ENCODE measurements at places on chromosomes 16 and 17.

- DNase-seq: no peak
These were observed 27.7 kb downstream of the DHRS7C start for GRCh38 chr17:9763643-9764042.

DNA sequence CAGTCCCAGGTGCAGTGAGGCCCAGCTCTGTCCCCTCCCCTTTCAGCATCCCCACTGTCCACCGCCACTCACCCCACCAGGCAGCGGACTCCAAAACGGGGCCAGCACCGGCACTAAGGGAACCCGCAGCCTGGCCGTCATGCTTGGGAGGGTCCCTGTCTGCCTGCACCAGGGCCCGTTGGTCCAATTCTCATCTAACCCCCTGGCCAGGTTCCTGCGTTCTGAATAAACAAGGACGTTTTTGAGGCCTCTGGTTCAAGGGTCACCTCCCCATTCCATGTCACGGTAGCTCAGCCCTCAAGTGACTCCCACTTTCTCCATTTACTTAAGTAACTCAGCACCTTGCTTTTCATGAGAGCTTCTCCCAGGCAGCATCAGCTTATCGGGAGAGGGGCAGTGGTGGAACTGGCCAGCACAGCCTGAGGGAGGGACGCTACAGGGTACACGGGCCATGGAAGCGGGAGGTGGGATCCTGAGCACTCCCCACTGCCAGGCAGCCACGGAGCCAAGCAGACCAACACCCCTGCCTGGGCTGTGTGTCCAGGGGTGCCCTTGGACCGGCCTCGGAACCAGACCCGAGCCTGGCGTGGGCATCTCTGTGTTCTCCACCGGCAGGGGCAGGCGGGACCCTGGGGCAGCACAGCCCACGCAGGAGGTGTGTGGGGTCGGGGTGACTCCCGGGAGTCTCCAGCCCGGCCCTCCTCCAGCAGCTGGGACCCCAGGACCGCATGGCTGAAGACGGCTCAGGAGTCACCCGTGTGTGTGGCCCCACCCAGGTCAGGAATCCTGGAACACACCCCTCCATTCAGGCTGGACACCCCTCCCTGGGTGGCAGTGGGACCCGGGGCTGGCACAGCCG lies 74.9 kb upstream of the GNG13 start:
- no peak for DNase-seq

GRCh38 chr17:6245301-6246177 lies 175.4 kb downstream of the WSCD1 start:
- DNase-seq: no peak

GRCh38 chr16:86868786-86869185 lies 290.4 kb downstream of the FOXL1 start:
- no peak for DNase-seq

GRCh38 chr17:57562184-57562698 lies 182.9 kb downstream of the CCDC182 start:
- no peak for DNase-seq

- no peak for DNase-seq
These were observed 21.2 kb downstream of the MEAK7 start for GRCh38 chr16:84482951-84483881.

DNA sequence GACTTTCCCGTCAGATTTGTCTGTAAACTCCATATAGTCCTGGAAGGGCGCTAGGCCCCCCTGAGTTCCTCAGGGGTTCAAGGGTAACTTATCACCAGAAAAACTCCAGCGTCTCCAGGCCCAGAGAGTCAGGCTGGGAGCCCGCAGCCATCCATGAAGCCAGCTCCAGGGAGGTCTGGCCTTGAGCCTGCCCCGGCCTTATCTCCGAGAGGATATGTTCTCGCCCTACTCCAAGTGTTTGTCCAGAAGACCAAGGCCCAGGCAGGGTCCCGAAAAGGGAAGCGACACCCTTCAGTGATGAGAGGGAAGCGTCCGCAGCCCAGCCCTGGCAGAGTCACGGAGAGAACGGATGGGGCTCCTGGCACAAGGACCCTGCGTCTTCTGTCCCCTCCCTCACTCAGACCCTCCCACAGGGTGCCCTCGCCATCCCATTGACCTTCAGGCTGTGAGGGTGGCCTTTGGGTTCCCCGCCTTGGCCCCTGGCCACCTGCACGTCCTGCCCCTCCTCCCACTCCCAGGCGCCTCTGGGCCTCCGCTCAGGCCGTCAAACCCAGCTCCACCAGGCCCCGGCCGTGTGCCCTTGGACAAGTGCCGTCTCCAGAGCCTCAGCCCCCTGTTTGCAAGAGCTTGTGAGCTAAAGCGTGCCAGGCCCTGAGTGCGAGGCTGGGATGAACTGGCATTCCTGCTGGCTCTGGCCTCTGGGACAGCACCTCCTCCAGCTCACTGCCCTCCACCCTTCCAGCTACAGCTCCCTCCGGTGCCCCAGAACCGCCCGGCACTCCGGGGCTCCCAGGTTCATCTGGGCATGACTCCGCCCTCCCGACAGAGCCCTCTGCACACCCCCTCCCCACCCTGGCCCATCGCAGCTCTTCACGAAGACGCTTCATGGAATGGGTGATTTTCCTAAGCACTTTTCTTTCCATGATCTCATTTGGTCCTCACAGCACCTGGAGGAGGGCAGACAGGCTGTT lies 83.4 kb downstream of the ZDHHC7 start:
- no peak for DNase-seq

DNA sequence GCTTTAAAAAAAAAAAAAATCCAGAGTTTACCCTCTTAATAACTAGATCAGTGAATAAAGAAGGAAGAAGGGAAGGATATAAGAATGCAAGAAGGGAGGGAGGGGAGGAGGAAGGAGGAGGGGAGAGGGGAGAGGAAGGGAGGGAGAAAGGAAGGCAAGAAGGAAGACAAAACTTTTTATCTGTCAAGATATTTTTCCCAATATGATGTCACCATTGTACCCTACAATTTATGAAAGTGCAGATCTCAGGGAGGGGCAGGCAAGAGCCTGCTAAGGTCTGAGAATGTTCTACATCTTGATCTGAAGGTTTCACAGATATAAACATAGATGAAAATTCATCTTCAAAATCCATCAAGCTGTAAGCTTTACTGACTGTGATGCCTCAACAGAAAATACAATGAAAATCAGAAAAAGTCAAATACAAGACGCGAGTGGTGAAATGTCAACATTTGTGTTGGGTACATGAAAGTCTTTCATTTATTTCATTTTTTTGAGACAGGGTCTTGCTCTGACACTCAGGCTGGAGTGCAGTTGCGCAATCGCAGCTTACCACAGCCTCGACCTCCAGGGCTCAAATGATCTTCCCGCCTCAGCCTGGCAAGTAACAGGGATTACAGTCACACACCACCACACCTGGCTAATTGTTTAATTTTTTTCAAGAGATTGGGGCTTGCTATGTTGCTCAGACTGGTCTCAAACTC lies 57.1 kb upstream of the EMP2 start:
- DNase-seq: no peak

GRCh38 chr17:49459401-49459984 lies 35.6 kb upstream of the NGFR start:
- no peak for DNase-seq

DNA sequence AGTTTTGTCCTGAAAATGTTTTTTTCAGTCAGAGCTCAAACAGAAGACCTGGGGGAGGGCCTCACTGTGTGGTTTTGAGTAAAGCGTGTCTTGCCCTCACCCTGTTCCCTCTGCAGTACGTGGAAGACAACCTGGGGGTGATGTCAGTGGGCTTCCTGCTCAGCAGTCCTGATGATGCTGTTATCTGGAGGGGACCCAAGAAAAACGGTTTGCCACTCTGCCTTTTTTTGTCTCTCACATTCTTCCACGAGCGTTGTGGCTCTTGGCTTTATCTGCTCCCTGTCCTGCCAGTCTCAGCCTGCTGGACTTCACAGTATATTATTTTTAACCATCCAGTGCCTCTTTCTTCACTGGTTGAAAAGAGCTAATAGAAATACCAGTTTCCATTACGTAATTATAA lies 12.9 kb downstream of the NUBP1 start:
- DNase-seq: no peak

DNA sequence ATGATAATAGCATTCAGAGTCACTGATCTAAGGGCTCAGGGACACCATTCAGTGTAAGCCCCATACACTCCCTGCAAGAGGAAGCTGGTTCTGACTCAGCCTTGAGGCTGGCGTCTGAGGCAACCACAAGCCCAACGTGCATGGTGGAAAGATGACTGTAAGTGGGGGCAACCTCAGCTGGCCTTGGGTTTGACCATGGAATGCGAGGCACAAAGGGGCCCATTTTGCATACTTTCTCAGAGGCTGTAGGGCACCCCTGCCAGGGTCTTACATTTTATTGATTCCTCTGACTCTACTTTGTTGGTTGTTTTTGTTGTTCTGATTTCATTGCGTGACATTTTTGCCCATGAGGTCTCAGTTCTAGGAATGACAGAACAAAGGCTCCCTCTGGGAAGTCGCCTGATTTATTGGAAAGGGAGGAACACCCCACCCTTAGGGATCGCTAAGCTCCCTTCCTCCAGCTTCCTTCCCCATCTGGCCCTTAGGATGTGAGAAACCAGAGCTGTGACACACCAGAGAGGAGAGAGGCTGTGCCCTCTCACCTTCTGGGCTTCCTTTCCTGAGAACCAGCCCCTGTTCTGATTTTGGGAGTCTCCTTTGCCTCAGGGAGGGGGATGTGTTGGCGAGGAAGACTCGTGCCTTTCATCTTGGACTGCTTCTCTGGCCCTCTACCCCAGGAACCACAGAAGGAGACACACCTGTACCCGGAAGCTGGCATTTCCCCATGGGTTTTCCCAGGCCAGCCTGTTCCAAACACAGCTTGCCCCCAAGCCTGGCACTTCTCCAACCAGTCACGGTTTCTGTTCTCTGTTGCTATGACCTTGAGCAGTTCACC lies 5.6 kb upstream of the CIITA start:
- DNase-seq: peak; percentile 79

- DNase-seq: no peak
These were observed 9.5 kb upstream of the KSR1 start for GRCh38 chr17:27446569-27447301.

DNA sequence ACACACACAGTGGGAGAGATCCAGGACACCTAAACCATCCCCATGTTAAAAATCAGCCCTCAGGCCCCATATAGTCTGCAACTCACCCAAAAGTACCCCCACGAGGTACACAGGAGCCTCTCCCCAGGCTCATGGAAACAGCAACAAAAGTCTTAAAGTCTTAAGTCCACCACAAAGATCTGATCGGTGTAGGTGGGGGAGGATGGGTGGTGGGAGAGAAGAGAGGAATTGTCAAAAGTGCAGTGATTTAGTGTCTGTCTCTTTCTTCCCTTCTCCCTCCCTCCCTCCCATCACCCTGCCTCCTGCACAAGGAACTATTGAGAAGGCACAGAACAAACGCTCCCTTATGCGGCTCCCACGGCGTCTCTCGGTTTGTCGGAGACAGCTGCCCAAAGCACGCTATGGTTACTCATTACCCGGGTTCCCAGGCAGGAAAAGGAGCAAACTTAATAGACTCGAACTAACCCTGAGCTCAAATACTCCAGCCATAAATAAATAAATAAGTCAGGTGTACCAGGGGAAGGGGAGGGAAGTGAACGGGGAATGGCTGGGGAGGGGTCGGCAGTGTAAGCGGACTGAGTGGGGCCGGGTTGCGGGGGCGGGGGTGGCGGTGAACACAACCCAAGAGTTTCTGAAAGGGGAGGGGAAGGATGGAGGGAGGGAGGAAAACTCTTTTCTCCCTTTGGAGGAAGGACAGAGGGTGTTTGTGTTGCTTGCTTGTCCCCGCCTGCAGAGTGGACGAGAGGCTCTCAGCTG lies 477.4 kb downstream of the SLC39A11 start:
- DNase-seq: no peak

DNA sequence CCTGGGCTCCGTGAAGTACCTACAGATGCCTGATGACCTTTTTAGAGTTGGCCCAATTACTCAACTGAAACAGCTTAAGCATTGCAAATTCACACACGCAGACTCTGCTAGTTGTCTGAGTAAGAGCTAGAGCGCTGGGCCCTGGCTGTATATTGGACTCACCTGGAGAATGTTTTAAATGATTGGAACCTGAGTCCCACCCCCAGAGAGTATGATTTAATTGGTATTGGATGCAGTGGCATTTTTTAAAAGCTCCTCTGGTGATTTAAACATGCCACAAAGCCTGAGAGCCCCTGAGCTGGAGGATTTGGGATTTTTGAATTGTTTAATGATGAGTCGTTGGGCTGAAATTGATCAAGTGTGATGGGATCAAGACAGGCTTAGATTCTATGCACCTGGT lies 143.9 kb upstream of the SDK2 start:
- no peak for DNase-seq

- DNase-seq: no peak
These were observed 21.9 kb downstream of the ST3GAL2 start for GRCh38 chr16:70416748-70417616.

DNA sequence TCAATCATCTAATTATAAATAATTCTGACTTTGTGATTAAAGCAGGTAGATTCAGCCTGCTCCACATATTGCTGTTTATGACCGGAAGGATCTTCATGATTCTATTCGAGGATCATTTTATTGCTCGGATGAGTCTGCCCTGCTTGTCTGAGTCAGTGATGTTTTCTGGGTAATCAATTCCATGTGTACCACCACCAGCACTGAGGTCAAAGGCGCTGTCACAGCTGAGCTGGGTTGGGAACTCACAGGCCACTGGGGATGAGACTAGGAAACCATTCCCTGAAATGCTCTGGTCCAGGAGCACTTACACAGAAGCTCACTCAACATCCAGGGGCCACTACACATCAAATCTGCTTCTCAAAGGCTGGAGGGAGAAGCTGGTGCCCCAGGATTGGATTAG lies 30.4 kb upstream of the ERN1 start:
- DNase-seq: no peak

DNA sequence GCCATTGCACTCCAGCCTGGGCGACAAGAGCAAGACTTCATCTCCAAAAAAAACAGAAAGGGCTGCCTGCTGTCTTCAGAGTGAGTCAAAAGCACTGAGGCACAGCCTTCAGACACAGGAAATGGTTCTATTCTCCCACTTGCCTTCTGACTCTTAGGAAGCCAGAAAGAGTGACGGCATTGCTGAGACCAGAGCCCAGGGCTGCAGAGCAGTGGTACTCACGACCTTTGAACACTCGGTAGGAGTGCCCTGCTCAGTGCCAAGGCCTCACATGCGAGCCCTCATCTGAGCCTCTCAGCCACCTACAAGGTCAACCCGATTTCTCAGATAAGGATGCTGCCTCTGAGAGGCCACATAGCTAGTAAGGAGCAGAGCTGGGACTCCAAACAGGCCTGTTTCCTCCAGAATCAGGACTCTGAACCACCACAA lies 3.5 kb upstream of the ITGAE start:
- DNase-seq: no peak

- no peak for DNase-seq
These were observed 5.2 kb downstream of the FLII start for GRCh38 chr17:18253187-18253884.

GRCh38 chr16:88659160-88659559 lies 3.7 kb downstream of the MVD start:
- DNase-seq: no peak

- no peak for DNase-seq
These were observed 391.4 kb upstream of the MAF start for GRCh38 chr16:79991969-79992368.

All from Karpas-422 (cell line).